ENCODE measurements at places on chromosomes 2 and 18. TPM values are rescaled to one million over a fixed set of nuclear protein-coding genes. Genes with fewer than 3 reads are reported as not detected.

TLX2 gene
- total RNA-seq: not detected

GBX2 gene
- total RNA-seq: not detected

SCG2 gene
- 163 TPM for total RNA-seq

REEP1 gene
- total RNA-seq: 14.2 TPM

LIMS3 gene
- 0.93 TPM for total RNA-seq

LOXHD1 gene
- total RNA-seq: 0.33 TPM

ZNF396 gene
- 4.5 TPM for total RNA-seq

DCC gene
- total RNA-seq: 8.4 TPM

GRCh38 chr2:148675708-148676107 is 31.2 kb downstream of the EPC2 start:
- H3K27me3 ChIP-seq: no peaks in the 10 kb centered on the region
- peaks cover 10% of the 10 kb centered on the region for H3K4me1 ChIP-seq
- no peak for DNase-seq
- no peak overlapping the region for H3K27ac ChIP-seq
- H3K36me3 ChIP-seq: peaks cover 6% of the 10 kb centered on the region

DNA sequence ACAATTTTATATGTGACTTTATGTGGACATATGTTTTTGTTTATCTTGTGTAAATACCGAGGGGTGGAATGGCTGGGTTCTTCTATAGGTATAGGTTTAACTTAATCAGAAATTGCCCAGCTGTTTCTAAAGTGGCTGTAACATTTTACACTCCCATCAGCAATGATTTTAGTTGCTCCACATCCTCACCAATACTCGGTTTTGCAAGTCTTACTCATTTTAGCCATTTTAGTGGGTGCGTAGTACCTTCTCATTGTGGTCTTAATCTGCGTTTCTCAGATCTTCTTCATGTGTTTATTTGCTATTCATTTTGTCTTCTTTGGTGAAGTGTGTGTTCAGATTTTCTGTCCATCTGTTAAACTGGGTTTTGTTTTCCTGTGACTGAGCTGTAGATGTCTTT is 95.4 kb upstream of the BCL2L11 start:
- no peaks in the 10 kb centered on the region for H3K36me3 ChIP-seq
- H3K4me3 ChIP-seq: no peak overlapping the region
- H3K4me1 ChIP-seq: peaks cover 4% of the 10 kb centered on the region
- no peak overlapping the region for H3K27ac ChIP-seq

DNA sequence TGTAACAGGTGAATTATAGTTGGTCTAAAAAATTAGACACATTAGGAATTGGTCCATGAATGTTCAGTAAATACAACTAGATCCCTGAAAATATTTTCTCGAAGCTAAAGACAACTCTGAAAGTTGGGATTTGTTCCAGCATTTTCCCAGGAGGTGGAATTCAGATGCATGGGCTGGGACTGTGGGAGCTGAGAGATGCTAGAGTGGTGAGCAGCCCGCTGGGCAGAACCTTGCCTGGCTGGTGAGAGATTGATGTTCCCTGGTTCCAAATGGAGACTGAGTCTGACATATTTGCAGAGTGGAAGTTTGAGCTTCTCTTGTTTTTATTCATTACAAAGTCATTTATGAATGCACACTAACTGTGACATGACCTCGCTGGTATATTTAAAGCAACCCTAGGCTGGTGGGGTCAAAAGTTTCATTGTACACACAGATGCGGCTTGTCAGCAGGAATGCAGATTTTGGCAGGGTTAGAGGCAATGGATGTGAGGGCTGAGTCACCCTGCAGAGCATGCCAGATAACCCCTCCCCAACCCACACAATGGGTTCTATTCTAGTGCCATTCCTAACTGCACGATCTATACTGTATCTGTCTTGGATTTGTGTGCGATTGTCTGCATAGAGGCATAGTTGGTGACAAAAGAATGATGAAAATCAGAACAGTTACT is 23.5 kb upstream of the TMEM178A start:
- H3K4me1 ChIP-seq: peaks cover 12% of the 10 kb centered on the region
- H3K4me3 ChIP-seq: no peak overlapping the region
- DNase-seq: no peak

DNA sequence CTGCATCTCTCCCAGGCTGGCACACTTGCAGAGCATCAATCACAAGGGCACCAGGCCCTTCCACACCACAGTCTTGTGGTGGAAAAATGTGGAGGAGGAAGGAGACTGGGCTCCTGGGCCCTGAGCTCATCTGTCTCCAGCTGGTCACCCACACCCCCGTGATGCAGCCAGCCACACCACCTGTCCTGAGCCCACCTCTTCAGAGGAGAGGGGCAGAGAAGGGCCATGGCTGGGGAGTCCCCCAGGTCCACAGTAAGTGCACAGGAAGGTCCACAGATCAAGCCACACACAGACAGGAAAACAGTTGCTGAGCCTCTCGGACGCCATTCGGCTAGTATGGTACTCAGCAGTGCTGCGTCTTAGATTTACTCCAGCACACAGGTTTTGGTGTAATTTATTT is 203.5 kb upstream of the SALL3 start:
- H3K27ac ChIP-seq: no peak overlapping the region
- H3K4me1 ChIP-seq: peaks cover 9% of the 10 kb centered on the region

DNA sequence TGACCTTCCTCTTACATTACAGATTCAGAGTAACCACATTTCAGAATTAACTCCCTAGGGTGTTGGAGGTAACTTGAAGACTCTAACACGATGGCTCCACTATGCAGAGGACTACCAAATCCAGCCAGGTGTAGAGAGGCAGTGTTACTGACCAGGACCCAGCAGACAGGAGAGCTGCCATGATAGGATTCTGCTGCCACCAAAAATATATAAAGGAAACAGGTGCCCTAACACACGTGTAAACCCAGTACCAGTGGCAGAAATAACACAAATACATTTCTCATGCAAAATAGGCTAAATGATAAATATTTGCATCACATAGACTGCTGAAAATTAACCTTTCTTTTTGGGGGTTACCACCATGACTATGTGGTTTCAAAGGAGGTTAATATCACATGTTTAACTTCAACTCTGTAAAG is 7.0 kb downstream of the ZBTB14 start:
- peaks cover 2% of the 10 kb centered on the region for H3K4me1 ChIP-seq
- no peak for DNase-seq
- H3K4me3 ChIP-seq: no peak overlapping the region
- peaks cover 14% of the 10 kb centered on the region for H3K36me3 ChIP-seq
- no peak overlapping the region for H3K27ac ChIP-seq

DNA sequence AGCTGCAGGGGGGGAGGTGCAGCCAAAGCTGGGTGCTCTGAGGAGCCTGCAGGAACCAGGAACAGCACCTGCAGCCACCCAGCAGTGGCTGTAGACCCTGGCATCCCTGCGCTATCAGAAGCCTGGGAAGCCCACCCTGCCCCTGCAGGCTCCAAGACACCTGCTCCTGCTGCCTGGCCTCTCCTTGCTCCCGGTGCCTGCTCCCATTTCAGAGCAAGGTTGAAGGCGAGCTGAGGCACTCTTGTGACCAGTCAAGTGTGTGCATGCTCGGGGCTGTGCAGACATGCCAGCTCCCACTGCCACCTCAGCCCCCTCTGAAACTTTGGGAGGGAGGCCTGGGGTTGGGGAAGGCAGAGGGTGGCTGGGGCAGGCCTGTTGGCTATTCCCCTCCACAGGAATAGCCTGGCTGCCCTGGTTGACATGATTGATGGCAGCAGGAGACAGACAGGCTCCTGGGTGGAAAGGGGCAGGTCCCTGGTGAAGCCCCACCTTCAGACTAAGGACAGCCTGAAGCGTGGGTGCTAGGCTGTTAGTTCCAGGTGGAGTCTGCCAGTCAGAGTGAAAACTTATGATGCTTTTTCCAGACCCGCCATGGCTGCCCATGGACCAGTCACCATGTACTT is 151.4 kb downstream of the MBD5 start:
- no peak overlapping the region for H3K27ac ChIP-seq
- H3K27me3 ChIP-seq: no peaks in the 10 kb centered on the region
- DNase-seq: no peak
- no peaks in the 10 kb centered on the region for H3K4me1 ChIP-seq

- H3K36me3 ChIP-seq: no peaks in the 10 kb centered on the region
- H3K27ac ChIP-seq: no peak overlapping the region
- H3K27me3 ChIP-seq: no peaks in the 10 kb centered on the region
- H3K4me3 ChIP-seq: no peak overlapping the region
- peaks cover 11% of the 10 kb centered on the region for H3K4me1 ChIP-seq
Observed at GRCh38 chr18:75338631-75339030, 88.9 kb downstream of the SMIM21 start.

DNA sequence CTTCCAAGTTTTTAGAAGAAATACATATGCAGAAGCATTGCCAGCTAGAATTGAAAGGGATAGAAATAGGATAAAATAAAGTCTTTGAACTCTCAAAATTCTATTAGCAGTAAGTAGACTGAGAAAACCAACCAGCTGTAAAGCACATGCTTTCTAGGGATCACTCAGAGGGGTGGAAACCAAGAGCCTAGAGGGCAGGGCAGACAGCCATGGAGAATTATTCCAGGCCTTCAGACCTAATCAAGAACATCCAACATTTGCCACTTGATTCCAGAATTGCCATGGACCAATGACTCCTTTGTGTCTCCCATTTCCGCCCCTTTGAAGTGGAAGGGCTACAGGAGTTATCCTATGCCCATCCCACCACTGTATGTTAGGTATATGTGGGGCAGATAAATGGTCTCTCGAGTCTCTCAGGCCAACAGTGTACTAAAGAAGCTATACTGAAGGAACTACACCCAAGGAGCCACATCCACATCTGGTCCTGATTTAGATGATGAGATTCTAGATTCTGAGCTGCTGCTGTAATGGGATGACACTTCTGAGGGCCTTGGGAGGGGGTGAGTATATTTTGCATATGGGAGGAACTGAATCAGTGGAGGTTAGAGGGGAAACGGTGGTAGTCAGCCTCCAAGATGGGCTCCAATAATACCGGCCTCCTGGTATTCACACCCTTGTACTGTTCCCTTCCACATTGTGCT is 4.0 kb downstream of the FARSB start:
- H3K27me3 ChIP-seq: no peaks in the 10 kb centered on the region
- peaks cover 8% of the 10 kb centered on the region for H3K4me1 ChIP-seq
- no peaks in the 10 kb centered on the region for H3K36me3 ChIP-seq
- no peak overlapping the region for H3K4me3 ChIP-seq
- no peak for DNase-seq
- no peak overlapping the region for H3K27ac ChIP-seq

- peak overlapping the region; percentile 29 for H3K27ac ChIP-seq
- no peaks in the 10 kb centered on the region for H3K36me3 ChIP-seq
- no peaks in the 10 kb centered on the region for H3K27me3 ChIP-seq
- H3K4me3 ChIP-seq: no peak overlapping the region
- no peak for DNase-seq
- H3K4me1 ChIP-seq: peaks cover 53% of the 10 kb centered on the region
Observed at GRCh38 chr18:31207391-31207790, 44.7 kb upstream of the DSC1 start.

DNA sequence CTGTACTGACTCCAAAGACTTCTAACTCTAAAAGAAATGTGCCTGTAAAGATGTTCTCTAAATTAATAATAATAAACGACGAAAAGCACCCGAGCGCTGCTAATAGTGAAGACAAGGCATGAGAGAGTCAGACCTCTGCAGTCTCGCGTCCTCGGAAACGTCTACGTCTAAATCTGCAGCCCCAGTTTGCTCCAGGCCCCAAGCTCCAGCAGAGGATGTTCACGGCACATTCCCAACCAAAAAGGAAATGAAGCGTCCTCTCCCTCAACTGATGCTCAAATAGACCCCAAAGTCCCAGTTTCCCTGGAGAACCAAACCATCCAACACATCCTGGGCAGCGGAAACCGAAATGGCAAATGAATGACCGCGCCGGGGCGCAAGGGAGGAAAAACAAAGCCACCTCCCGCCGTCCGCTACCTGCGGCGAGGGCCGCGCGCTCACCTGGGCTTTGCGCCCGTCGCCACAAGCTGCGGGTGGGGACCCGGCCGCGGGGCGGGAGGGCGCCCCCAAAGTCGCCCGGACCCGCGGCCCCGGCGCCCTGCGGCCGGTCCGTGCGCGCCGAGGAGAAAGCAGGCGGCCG is 47.1 kb upstream of the CCDC150 start:
- peak overlapping the region; percentile 97 for H3K27ac ChIP-seq
- peak overlapping the region; percentile 89 for H3K4me3 ChIP-seq
- no peaks in the 10 kb centered on the region for H3K36me3 ChIP-seq
- peaks cover 26% of the 10 kb centered on the region for H3K27me3 ChIP-seq
- H3K4me1 ChIP-seq: peaks cover 26% of the 10 kb centered on the region
